ENCODE measurements at places on chromosomes 2 and 18.

- no peak for DNase-seq
Observed at GRCh38 chr2:191394043-191394442, 148.8 kb downstream of the MYO1B start.

DNA sequence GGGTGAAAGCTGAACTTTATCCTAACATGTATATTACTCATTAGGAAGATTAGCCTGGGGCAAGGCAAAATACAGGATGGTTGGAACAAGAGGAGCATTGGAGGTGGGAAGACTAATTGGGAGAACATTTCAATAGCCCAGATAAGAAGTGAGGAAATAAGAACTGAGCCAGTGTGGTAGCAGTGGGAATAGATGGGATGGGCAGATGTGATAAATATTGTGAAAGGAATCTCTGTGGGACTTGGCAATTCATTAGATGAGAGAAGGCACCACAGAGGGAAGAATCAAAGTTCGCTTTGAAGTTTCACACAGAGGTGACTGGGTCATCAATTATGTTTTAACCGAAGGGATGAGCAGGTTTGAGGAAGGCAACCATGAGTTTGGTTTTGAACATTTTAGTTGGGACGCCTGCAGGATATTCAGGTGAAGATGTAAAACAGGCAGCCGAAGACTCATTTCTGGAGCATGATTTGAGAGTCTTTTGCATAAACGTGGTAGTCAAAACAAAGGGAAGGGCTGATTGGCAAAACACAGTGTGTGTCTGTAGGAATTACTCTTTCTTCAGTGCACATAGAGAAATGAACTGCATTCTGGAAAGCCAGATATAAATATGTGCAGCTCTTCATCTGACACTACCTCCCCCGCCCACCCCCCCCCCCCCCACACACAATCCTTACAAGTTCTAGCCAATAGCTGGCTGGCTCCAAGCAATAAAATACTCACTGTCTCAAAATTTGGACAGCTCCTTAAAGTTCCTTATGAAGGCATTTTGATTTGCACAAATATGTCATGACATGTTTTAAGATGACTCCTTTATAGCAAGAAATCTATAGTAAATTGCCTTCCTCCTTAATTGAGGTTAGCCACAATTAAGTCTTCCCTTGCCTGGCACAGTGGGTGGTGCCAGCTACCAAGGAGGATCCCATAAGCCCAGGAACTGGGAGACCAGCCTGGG lies 1.9 kb upstream of the SLC1A4 start:
- no peak for DNase-seq

DNA sequence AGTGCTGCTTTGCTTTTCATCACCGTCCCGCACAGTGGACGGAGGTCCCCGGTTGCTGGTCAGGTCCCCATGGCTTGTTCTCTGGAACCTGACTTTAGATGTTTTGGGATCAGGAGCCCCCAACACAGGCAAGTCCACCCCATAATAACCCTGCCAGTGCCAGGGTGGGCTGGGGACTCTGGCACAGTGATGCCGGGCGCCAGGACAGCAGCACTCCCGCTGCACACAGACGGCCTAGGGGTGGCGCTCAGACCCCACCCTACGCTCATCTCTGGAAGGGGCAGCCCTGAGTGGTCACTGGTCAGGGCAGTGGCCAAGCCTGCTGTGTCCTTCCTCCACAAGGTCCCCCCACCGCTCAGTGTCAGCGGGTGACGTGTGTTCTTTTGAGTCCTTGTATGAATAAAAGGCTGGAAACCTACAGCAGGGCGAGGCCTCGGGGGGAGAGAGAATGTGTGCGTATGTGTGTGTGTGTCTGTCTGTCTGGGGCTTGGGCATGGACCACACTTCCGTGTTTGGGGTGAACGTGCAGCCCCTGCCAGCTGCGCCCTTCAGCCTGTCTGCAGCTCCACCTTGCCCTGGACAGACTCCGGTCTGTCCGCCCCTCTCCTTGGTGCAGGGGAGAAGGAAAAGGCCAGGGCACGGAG lies 32.3 kb downstream of the GPC1 start:
- DNase-seq = no peak

DNA sequence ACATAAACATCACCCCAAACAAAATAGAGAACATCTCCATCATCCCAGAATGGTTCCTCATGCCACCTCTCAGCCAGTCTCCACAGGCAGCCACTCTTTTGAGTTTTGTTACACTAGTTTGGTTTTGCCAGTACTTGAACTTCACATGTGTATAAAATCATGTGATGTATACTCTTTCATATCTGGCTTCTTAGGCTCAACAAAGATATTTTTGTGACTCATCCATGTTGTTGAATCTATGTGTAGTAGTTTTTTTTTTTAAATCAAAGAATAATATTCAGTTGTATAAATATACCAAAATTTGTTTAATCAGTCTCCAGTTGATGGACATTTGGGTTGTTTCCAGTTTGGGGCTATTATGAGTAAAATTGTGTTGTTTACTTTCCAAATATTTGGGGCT lies 75.9 kb downstream of the PMS1 start:
- no peak for DNase-seq
